ENCODE measurements at places on chromosomes 5 and 9.

DNA sequence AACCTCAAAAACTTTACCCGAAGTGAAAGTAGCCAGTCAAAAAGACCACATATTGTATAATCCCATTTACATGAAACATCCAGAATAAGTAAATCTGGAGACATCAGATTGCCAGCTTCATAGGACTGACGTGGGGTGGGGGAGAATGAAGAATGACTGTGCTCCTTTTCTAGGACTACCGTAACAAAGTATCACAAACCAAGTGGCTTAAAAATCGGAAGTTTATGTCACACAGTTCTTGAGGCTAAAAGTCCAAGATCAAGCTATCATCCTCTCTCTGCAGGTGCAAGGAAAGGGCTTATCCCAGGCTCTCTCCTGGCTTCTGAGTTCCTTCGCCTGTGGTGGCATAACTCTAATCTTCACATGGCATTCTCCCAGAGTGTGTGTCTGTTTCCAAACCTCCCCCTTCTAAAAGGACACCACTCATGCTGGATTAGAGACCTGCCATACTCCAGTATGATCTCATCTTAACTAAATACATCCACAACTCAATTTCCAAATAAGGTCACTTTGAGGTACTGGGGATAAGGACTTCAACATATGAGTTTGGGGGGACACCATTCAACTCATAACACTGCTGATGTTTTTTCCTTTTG lies 25.5 kb downstream of the ADAM19 start:
- no peak for DNase-seq

- no peak for DNase-seq
Measured at GRCh38 chr9:86763791-86764190, 183.5 kb downstream of the GAS1 start.

GRCh38 chr5:170503990-170504596 lies at the start of gene KCNIP1:
TSS of gene KCNIP1 (plus strand) at chr5:170504020.
- DNase-seq: no peak

GRCh38 chr9:123997665-123998277 lies 13.8 kb upstream of the LHX2 start:
- peak; percentile 73 for DNase-seq

- DNase-seq: no peak
Measured at GRCh38 chr5:91419136-91419535, 36.0 kb upstream of the ARRDC3 start.

DNA sequence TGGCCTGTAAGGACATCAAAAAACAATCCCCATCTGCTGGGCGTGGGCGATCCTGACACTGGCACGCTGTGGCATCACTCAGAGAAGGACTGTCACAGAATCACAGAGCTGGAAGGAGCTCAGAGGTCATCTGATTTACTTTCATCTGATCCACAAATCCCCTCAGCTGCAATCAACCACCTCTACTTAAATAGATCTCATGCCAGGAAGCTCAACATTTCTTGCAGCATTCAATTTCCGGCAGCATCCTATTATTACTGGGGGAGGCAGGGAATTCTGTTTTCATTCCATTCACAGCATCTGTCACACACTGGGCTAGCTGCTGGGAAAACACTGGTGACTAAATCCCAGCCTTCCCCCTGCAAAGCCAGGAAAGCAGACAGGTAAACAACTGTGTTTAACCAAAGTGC lies 38.3 kb downstream of the RETREG1 start:
- DNase-seq: no peak

DNA sequence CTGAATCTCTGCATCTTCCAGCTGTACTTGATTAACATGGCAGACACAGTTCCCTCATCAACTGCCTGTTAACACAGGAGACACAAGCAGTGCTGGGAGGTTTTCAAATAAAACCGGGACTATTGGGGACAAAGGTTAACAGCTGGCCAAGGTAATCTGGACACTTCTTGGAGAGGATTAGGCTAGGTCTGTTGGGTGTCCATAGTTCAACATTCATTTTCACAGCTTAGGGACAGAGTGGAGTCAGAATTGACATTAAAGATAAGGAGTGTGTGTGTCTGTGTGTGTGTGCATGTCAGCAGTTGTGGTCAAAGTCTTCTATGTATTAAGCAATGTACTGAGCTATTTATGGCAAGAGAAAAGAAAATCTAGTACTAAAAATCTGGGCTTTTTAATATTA lies 216.2 kb downstream of the MED10 start:
- no peak for DNase-seq

DNA sequence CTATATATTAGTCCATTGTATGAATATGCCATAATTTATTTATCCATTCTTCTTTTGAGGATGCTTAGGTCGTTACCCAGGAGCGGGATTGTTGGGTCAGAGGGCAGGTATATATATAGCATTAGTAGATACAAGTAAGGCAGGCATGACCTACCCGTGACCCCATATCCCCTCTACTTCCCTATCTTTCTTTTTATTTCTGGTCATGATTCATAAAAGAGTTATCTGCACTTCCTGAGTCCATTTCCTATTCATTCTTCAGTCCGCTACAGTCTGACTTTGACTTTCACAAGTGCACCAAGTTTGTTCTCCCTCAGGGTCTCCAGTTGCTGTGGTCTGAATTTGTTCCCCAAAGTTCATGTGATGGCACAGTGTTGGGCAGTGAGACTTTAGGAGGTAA lies 6.9 kb downstream of the RHOBTB3 start:
- DNase-seq: no peak

DNA sequence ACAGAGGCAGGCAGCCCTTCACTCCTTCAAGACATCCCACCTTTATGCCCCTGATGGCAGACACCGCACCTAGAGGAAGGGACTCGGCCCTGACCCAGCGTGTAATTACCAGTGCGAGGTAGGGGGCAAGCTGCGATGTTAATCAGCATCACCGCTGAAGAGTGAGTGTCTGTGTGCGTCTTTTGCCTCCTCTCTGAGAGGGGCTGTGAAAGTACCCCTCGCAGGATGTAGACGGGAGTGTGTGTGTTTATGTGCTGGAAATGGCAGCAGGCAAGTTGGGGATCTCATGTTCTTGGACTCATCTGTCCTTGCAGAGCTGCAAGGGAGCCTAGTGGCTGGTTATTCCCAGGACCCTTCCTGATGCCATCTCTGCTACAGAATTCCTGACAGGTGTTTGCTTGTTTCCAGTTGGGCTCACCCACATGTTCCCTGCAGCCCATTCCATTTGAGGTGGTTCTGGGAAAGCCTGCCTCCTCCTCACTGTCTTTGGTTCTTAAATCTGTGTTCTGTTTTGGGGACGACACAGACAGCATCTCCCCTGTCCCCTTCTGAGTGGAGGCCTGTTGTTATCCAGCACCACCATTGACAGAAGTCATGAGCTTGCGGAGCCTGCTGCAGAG lies 70.5 kb downstream of the ZNF618 start:
- no peak for DNase-seq

GRCh38 chr5:137146402-137146890 lies 352.7 kb downstream of the SPOCK1 start:
- DNase-seq: no peak

- no peak for DNase-seq
Measured at GRCh38 chr9:14312719-14313377, 1.1 kb downstream of the NFIB start.

GRCh38 chr5:132465059-132465707 lies 25.4 kb downstream of the IRF1 start:
- DNase-seq: peak; percentile 46

- DNase-seq: no peak
Measured at GRCh38 chr9:6641561-6641960, 4.0 kb downstream of the GLDC start.

GRCh38 chr9:134930398-134930797 lies 12.7 kb upstream of the FCN1 start:
- no peak for DNase-seq

DNA sequence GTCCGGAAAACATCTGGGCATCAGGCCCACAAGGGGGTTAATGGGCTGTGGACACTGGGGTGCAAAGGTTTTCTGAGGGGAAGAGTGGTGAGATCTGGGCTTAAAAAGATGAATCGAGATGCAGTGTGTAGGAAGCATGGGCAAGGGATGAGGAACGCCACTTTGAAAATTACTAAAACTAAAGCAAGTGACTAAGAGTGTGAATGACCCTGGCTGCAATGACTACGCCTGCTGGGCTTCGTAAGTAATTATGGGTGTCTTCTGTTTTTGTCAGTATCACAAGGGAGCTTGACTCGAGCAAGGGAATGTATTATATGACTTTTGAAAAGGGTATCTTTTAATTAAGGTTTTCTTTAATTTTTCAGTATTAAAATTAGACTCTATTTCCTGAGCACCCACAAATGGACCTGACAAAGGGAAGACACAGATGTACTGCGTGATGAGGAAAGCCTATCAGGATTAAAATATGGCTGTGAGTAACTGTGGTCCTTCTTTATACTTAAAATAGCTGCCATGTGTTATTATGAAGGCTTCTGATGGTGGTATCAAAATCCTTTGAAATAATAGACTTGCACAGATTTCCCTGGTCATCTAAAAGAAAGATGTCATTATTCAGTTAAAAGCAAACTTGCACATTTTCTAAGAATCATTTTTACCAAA lies 4.2 kb downstream of the CTXN3 start:
- no peak for DNase-seq

- DNase-seq: no peak
Measured at GRCh38 chr5:150206098-150206778, 16.4 kb downstream of the SLC6A7 start.

DNA sequence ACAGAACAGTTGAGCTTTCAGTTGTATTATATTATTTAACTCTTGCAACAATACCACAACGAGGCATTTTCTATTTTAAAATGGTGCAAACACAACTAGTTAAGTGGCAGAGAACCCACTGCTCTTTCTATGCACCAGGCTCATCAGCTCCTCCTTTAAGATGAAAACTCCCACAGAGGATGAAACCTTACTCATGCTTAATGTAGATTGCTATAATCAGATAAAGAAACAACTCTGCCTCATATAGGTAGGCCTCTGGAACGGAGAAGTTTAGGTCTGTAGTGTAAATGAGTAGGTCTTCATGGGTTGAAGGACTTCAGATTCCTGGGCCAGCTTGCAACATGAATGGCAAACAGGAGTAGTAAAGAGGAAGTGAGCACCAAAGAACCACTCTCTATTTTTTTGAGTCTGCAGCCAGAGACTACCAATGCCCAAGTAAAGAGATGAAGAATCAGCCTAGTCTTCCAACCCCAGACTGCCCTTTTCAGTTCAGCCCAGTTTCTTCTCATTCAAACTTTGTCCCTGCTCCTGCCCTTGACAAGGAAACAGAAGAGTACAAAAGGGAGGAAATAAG lies 33.9 kb downstream of the HACD4 start:
- DNase-seq: no peak

GRCh38 chr5:132876020-132876759 lies 2.7 kb downstream of the LEAP2 start:
- no peak for DNase-seq

GRCh38 chr5:41648996-41649395 lies 138.6 kb upstream of the PLCXD3 start:
- DNase-seq: no peak

- DNase-seq: no peak
Measured at GRCh38 chr5:78600687-78601414, 47.7 kb downstream of the LHFPL2 start.

DNA sequence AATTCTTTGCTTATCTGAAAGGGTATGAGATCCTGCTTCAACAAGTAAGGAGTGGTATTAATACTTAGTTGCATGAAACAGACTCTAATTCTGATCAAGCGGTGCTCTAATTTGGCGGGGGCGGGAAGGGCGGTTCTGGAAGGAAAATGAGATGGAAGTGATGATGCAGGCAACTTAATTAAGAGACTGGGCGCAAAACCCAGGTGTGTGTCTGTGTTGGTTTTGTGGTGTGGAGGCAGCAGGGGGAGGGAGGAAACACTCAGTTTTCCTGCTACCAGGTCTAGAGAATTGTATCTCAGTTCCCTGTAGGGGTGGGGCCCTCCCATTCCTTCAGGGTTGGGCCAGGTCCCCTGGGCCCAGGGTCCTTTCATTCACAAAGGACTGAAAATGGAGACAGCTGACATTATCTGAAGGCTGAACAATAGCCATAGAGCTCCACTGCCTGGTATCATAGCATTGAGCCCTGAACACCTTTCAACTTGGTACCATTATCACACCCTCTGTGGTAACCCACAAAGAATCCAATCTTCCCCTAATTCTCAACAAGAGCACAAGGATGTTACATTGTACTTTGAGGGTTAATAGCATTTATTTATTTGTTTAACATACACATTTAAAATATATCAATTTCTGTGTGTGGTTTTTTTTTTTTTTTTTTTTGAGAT lies 17.2 kb upstream of the C5orf47 start:
- no peak for DNase-seq

- DNase-seq: no peak
Measured at GRCh38 chr5:1298723-1299510, 4.0 kb upstream of the TERT start.

GRCh38 chr9:33714989-33715388 lies 80.4 kb upstream of the PRSS3 start:
- no peak for DNase-seq

- DNase-seq: no peak
Measured at GRCh38 chr9:89519366-89519805, 21.5 kb upstream of the SEMA4D start.

- DNase-seq: no peak
Measured at GRCh38 chr5:77210964-77211690, 647 bp downstream of the PDE8B start.

DNA sequence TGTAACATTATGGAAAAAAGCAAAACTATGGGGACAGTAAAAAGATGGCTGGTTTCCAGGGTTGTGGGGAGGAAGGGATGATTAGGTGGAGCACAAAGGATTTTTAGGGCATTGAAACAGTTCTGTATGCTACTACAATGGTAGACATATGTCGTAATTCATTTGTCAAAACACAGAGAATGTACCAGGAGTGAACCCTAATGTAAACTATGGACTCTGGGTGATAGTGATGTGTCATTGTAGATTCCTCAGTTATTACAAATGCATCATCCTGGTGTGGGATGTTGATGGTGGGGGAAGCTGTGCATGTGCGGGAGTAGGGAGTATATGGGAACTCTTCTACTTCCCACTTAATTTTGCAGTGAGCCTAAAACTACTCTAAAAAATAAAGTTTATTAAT lies 135.0 kb upstream of the GABRP start:
- no peak for DNase-seq

DNA sequence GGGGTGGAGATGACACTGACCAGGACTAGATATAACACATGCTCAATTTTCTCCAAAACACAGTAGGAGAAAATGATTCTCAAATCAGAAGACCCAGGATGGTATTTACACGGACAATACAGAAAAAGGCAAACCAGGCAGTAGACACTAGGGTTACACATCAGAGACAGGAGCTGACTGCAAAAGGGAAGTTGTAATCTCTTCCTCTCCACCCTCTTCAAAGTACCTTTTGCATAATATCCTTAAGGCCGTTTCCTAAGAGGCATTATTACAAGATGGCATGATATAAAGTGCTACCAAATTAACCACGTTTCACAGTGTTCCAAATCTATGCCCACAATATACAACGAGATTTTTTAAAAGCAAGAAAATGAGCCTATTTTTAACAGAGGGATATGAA lies 39.2 kb downstream of the YIPF5 start:
- DNase-seq: no peak

GRCh38 chr9:18920141-18921084 lies 112.6 kb downstream of the SAXO1 start:
- no peak for DNase-seq

GRCh38 chr5:147369742-147370374 lies 135.0 kb downstream of the STK32A start:
- no peak for DNase-seq

GRCh38 chr5:9774472-9775079 lies 144.4 kb upstream of the TAS2R1 start:
- DNase-seq: no peak

- DNase-seq: peak; percentile 64
Measured at GRCh38 chr9:106859957-106860720, 2.8 kb upstream of the ZNF462 start.

All from sciatic nerve (tissue), 2 donors.